ENCODE measurements at places on chromosomes 16 and 17. TPM values are rescaled to one million over a fixed set of nuclear protein-coding genes. Genes with fewer than 3 reads are reported as not detected.

DNA sequence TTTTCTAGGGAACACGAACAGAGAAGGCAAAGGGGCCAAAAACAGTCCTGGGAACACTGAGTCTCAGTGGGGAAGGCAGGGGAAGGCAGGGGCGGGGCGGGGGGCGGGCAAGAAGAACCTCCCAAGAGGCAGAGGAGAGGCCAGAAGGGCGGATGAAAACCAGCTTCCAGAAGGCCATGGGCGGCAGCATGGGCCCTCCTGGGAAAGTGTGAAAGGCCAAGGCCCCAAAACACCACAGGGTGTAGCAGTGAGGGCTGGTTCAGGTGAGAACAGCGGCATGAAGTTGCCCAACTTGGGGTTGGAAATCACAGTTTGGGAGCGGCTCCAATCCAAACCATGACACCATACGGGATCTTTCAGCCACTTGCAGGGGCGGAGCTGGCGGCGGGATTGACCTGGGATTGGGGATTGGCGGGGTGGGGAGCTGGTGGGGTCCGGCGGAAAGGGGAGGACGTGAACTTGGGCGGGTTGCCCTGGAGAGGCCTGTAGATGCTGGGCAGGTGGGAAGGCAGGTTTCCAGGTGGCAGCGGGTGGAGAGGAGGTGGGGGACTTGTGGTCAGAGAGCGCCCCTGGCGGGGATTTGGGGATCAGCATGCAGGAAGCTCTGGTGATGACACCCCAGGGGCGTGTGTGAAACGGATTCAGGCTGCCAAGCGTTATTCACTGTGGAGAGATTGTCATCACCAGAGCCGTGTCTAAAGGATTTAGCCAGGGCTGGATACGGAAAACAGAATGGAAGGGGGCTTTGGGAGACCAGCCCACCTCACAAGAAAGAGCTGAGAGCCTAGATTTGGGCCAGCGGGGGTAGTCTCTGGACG lies 80.9 kb downstream of the ARHGAP23 start:
- peak; percentile 87 for DNase-seq

- DNase-seq, result peak; percentile 81
Measured at GRCh38 chr17:58487589-58488427, at the start of gene HSF5. TSS of gene HSF5 (minus strand) at chr17:58488408. CDS start at chr17:58488274, 134 bp downstream.

DNA sequence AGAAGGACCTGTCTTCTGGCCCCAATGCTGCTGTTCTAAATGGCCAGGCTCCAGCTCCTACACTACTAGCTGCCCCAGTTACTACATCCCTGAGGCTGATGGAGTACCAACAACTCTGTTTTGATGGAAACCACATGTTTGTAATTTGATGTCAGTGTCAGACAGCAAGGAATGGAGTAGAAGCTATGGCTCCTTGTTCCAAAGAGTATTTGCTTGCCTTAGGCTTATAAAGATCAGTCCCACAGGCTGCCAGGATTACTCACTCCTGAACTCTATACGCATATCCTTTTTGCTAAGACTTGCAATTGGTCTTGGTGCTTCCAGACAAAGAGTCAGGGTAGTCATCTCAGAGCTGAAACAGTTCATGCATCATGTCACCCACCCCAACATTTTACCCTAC lies 139.6 kb downstream of the HS3ST3A1 start:
- DNase-seq, result no peak

DNA sequence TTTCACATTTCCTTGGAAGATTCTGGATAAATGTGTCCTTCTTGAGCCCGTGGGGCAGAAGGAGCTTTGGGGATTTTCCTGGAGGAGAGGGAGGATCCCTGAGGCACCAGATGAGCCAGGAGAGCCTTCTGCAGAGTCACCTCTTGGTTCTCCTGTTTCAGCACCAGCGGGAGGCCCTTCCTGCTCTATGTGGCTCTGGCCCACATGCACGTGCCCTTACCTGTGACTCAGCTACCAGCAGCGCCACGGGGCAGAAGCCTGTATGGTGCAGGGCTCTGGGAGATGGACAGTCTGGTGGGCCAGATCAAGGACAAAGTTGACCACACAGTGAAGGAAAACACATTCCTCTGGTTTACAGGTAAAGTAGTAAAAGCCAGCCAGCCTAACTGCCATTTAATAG lies 77.1 kb downstream of the ARSG start:
- DNase-seq, result no peak

DNA sequence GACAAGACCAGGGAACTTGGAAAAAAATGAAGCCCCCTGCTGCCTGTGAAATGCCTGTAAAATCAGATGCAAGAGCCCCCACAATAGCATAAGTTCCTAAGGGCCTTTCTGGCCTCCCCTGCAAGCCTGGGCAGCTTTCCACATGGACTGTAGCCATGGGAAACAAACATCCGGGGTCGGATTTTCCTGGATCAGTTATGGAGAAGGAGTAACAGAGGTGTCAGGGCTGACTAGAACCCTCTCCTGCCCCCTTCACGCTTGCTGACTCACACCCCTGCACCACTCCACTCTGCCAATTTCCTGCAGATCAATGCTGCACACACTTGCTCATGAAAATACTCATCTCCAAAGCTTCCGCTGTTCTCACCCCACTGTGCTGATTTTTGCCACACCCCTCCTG lies 258.6 kb downstream of the CBLN1 start:
- DNase-seq, result no peak

GRCh38 chr16:15954814-15955151 lies 5.4 kb downstream of the ABCC1 start:
- DNase-seq, result no peak

- peak; percentile 61 for DNase-seq
Measured at GRCh38 chr17:16915752-16916556, 56.0 kb downstream of the TNFRSF13B start.

- DNase-seq, result peak; percentile 12
Measured at GRCh38 chr17:76276461-76277299, 11.5 kb downstream of the UBALD2 start.

- peak; percentile 28 for DNase-seq
Measured at GRCh38 chr16:253833-254232, 19.2 kb downstream of the FAM234A start.

Gene MEOX1
- total RNA-seq, result 0.67 TPM

Gene FHOD1
- total RNA-seq, result 96.3 TPM

Gene KRTAP1-1
- total RNA-seq, result not detected

Gene PTGES3L
- total RNA-seq, result 0.53 TPM
